ENCODE measurements at places on chromosomes 7 and 10. TPM values are rescaled to one million over a fixed set of nuclear protein-coding genes. Genes with fewer than 3 reads are reported as not detected.

- no peak for DNase-seq
Measured at GRCh38 chr10:63752318-63752717, 231.1 kb downstream of the REEP3 start.

GRCh38 chr10:44161184-44161583, 223.7 kb downstream of the CXCL12 start:
- no peak for DNase-seq

DNA sequence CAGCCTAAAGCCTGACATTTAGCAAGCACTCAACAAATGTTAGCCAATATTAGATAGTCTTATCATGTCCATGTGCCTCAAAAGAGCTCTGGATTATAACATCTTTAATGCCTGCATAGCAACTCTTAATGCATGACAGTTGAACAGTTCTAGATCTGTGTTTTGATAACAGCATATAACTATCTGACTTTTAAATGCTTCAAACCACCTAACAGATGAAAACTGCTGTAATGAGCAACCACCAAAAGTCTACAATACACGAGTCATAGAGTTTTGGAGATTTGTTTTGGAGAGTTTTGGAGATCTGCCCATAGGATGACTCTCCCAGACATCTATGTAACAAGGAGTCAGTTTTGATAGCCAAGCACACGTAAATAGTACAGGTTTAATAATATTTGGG, 227.3 kb downstream of the TWIST1 start:
- no peak for DNase-seq

The CELF2 gene
- total RNA-seq: 72.2 TPM

GRCh38 chr10:47246406-47247147, 53.4 kb upstream of the GDF10 start:
- DNase-seq: no peak

- DNase-seq: no peak
Measured at GRCh38 chr7:41648501-41648900, 54.4 kb downstream of the INHBA start.

- no peak for DNase-seq
Measured at GRCh38 chr10:62127975-62128374, 140.7 kb downstream of the RTKN2 start.

All from activated naive CD4-positive, alpha-beta T cell treated with anti-CD3 and anti-CD28 coated beads for 36 hours (primary cell).